ENCODE measurements at places on chromosomes 1 and 21.
A peak's percentile ranks its signal among the peaks of the same experiment; 100 is the strongest.

- peak; percentile 57 for DNase-seq
Observed at GRCh38 chr1:65265651-65266351, 43.5 kb upstream of the DNAJC6 start.

- DNase-seq = no peak
Observed at GRCh38 chr1:158200527-158200926, 19.8 kb downstream of the CD1D start.

- no peak for DNase-seq
Observed at GRCh38 chr21:28444111-28444510, 548.6 kb downstream of the LTN1 start.

DNA sequence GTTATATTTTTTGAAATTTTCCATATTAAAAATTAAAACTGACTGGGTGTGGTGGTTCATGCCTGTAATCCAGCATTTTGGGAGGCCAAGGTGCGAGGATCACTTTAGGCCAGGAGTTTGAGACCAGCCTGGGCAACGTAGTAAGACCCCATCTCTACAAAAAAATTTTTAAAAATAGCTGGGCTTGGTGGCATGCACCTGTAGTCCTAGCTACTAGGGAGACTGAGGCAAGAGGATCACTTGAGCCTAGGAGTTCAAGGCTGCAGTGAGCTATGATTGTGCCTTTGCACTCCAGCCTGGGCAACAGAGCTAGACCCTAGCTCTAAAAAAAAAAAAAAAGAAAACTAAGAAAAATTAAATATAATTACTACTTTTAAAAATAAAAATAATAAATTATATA is 4.5 kb upstream of the SVBP start:
- DNase-seq = no peak

DNA sequence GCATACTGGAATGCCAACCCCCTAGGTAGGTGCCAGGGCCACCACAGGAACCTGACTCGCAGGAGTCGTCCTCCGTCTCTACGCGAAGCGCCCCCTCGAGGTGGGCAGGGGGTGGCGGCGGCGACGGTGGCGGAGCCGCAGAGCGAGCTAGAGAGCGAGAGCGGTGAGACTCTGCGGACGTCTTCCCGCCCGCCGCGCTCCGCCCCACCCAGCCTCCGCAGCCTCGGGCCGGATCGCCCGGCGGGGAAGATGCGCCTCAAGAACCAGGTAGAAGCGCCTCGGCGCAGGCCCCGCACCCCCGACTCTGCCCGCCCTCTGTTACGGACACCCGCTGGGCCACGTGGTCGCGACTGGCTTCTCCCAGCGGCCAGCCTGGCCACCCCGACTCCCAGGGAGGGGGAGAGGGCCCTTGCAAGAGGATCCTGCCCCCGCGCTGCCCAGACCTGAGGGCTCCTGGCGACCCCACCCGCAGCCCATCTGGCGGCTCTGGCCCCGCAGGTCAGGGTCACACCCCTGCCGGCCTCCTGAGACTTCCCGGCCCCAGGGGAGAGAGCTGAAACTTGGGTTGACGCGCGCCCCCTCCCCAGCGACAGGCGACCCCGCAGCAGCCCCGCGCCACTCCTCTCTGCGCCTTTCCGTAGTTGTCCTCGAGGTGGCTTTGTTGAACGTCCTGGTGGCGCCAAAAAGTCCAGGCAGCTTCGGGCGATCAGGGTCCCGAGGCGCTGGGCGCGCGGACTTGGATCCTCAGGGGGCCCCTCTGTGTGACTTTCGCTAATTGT is 24.4 kb upstream of the AGBL4 start:
- no peak for DNase-seq

- no peak for DNase-seq
Observed at GRCh38 chr1:117681901-117682250, 76.0 kb downstream of the TENT5C start.

DNA sequence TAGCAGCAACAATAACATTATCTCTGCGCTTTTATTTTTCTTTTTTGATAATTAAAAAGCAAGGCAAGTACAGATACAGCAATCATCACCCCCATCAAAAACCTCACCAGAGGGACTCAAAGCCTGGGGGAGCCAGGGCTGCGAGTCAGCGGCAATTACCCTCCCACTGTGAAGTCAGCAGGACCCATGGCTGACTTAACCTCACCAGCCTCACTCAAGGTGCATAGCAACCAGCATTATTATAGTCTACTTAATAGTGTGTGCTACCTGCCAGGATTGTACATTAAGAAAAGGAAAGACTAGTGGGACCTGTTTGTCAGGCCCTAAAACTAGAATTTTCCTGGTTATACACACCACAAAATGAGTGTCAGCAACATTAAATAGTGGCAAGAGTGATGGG is 28.9 kb upstream of the SERBP1 start:
- no peak for DNase-seq

Measured in HuH-7 (cell line).